ENCODE measurements at places on chromosomes 16 and 17.
A peak's percentile ranks its signal among the peaks of the same experiment; 100 is the strongest.

- H3K4me1 ChIP-seq, result no peaks in the 10 kb centered on the region
- no peaks in the 10 kb centered on the region for H3K27me3 ChIP-seq
- DNase-seq, result no peak
- no peak overlapping the region for H3K27ac ChIP-seq
Measured at GRCh38 chr16:11170696-11171447, 85.1 kb downstream of the SOCS1 start.

DNA sequence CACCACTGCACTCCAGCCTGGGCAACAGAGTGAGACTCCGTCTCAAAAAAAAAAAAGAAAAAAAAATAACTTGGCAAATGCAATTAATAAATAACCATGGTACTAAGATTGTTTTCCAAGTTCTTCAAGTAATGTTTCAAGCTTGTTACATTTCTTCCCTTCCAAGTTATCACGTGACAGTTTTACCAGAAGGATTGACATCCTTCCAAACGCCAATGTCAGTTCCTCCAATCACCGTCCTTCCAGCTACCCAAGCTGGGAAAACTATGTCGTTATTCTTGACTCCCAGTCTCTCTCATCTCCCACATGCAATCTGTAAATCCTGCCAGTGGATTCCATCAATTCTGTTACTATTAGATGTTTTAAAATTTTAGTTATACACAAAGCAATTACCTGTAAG is 3.9 kb upstream of the PHAF1 start:
- no peaks in the 10 kb centered on the region for H3K27me3 ChIP-seq
- no peak overlapping the region for H3K4me3 ChIP-seq
- peaks cover 5% of the 10 kb centered on the region for H3K36me3 ChIP-seq
- no peak for DNase-seq
- no peaks in the 10 kb centered on the region for H3K4me1 ChIP-seq

DNA sequence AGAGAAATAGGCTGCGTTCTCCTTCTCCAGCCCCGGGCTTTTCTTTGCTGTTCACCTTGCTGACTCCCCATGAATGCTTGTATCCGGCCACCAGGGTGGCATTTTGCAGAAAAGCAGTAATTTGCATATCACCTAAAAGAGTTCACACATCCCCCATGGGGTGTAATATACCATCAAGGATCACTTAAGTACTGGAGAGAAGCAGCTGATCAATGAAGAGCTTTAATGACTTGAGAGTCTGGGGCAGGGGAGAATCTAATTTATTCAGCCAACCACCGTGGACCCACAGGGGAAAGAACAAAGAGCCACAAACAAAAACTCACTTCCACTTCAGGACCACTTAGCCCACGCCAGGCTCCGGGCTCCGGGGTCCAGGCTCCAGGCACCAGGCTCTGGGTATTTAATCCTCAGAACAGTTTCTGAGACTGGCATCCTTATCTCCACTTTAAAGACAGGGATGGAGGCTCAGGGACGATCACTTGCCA is 33.9 kb upstream of the SEC14L1 start:
- peak; percentile 56 for DNase-seq
- no peak overlapping the region for H3K4me3 ChIP-seq
- H3K27ac ChIP-seq, result no peak overlapping the region
- no peaks in the 10 kb centered on the region for H3K36me3 ChIP-seq
- H3K27me3 ChIP-seq, result no peaks in the 10 kb centered on the region

DNA sequence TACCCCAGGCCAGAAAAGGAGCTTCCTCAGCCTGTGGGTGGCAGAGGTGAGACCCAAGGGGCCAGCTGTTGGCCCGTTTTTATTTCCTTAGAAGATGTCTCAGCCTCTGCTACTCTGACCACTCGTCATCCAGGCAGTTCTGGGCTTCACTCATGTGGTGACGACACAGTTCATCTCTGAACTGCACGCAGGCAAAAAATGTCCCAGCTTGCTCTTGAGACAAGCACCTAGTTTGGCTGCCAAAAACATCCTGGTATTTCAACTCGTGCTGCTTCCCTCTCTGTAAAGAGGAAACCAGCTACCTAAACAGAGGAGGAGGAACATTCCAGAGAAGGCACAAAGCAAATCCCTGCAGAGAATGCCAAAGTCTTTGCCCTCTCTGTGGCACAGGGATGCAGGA is 125.7 kb downstream of the XYLT1 start:
- H3K36me3 ChIP-seq, result no peaks in the 10 kb centered on the region
- no peak overlapping the region for H3K4me3 ChIP-seq
- DNase-seq, result no peak
- no peak overlapping the region for H3K27ac ChIP-seq
- H3K4me1 ChIP-seq, result no peaks in the 10 kb centered on the region

- no peaks in the 10 kb centered on the region for H3K27me3 ChIP-seq
- H3K27ac ChIP-seq, result no peak overlapping the region
- no peaks in the 10 kb centered on the region for H3K4me1 ChIP-seq
- peaks cover 65% of the 10 kb centered on the region for H3K36me3 ChIP-seq
- DNase-seq, result no peak
- no peak overlapping the region for H3K4me3 ChIP-seq
Measured at GRCh38 chr17:44049294-44050060, 17.0 kb downstream of the LSM12 start.

GRCh38 chr16:23387666-23388065 is 65.3 kb downstream of the COG7 start:
- no peaks in the 10 kb centered on the region for H3K27me3 ChIP-seq
- H3K4me1 ChIP-seq, result no peaks in the 10 kb centered on the region
- peaks cover 32% of the 10 kb centered on the region for H3K36me3 ChIP-seq
- H3K27ac ChIP-seq, result no peak overlapping the region

DNA sequence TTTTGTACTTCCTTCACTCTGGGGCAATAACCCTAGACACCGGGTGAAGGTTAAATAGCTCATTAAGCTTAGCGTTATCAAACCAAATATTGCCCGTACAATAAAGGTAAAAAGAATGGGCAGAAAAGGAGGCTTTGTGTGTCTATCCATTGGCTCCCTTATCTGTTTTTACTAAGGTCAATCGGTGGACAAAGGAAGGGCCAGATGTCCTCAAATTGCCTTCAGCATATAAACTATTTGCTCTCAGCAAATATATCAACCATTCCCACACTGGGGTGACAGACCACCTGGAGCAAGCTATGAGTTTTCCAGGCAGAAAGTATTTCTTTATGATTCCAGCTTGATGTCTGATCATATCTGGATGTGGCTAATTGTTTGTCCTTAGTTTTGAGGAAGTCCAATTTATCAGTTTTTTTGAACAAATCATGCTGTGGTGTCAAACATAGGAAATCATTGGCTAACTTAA is 25.3 kb upstream of the WIPI1 start:
- H3K36me3 ChIP-seq, result no peaks in the 10 kb centered on the region
- DNase-seq, result no peak
- H3K4me3 ChIP-seq, result no peak overlapping the region
- no peaks in the 10 kb centered on the region for H3K27me3 ChIP-seq

DNA sequence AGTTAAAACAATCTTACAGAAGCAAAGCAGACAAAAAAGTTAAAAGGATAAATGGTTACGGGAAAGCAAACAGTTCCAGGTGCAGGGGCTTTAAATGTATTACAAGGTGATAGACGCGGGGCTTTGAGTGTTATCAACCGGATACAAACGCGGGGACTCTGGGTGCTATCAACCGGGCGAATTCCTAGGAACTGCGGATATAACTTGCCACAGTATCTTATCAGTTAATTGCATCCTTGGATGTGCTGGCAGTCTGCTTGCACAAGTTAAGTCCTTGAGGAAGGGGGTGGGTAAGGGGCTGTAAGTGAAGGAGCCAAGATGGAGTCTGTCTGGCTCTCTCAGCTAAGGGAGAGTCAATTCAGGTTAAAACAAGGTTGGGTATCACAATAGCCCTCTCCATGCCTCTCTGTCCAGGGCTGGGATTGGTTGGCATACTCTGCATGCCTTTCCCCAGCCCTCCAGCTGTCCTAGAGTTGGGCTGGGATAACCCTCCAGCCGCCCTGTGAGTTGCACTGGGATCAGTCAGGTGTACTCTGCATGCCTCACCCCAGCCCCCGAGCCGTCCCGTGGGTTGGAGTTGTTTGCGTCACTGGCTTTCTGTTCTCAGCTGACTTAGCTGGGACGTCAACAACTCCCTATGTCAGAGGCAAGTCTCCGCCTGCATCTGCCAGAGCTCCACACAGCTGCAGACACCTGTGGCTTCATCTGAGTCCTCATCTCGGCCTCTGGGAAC is 40.9 kb downstream of the TMEM235 start:
- peaks cover 4% of the 10 kb centered on the region for H3K4me1 ChIP-seq
- H3K27me3 ChIP-seq, result no peaks in the 10 kb centered on the region
- no peak overlapping the region for H3K27ac ChIP-seq
- H3K4me3 ChIP-seq, result no peak overlapping the region

DNA sequence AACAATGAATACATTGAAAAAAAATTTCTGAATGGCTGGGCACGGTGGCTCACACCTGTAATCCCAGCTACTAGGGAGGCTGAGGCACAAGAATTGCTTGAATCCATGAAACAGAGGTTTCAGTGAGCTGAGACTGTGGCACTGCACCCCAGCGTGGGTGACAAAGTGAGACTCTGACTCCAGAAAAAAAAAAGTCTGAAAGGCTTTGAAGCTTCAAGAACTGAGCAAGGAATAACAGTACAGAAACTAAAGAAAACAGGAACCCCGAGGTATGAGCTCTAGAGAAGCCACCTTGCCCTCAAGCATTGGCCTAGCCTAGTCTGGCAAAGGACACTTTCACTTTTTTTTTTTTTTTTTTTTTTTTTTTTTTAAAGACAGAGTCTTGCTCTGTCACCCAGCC is 45.0 kb downstream of the TEX2 start:
- H3K27me3 ChIP-seq, result no peaks in the 10 kb centered on the region
- peaks cover 4% of the 10 kb centered on the region for H3K4me1 ChIP-seq
- H3K4me3 ChIP-seq, result no peak overlapping the region
- H3K36me3 ChIP-seq, result peaks cover 9% of the 10 kb centered on the region

GRCh38 chr17:82702231-82702927 is 3.9 kb upstream of the RAB40B start:
- H3K4me1 ChIP-seq, result no peaks in the 10 kb centered on the region
- H3K27ac ChIP-seq, result no peak overlapping the region
- DNase-seq, result no peak

- no peak overlapping the region for H3K27ac ChIP-seq
- H3K27me3 ChIP-seq, result no peaks in the 10 kb centered on the region
- no peaks in the 10 kb centered on the region for H3K4me1 ChIP-seq
- H3K4me3 ChIP-seq, result no peak overlapping the region
- DNase-seq, result no peak
- no peaks in the 10 kb centered on the region for H3K36me3 ChIP-seq
Measured at GRCh38 chr17:20823905-20824304, 218.9 kb downstream of the USP22 start.

DNA sequence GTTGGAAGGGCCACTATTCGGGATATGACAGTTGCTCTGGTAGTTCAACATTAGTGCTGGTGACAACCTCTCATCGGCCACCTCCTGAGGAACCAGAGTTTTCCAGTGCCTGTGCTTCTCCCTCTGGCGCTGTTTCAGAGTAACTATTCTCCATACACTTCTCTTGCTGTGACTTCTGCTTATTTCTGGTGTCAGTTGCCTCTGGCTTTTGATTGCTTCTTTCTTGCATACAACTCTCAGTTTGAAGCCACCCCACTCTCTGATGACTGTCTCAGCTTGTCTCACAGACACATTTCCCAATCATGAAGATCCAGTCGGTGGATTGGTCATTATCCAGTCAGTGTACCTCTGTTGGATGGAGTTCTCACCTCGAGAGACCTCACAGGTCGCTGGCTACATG is 3.4 kb upstream of the TM4SF5 start:
- H3K4me1 ChIP-seq, result no peaks in the 10 kb centered on the region
- DNase-seq, result no peak
- H3K27me3 ChIP-seq, result no peaks in the 10 kb centered on the region
- H3K4me3 ChIP-seq, result no peak overlapping the region

GRCh38 chr17:66789093-66789492 is 45.8 kb upstream of the CACNG5 start:
- H3K27me3 ChIP-seq, result no peaks in the 10 kb centered on the region
- DNase-seq, result no peak
- peaks cover 4% of the 10 kb centered on the region for H3K4me1 ChIP-seq
- H3K27ac ChIP-seq, result no peak overlapping the region
- H3K4me3 ChIP-seq, result no peak overlapping the region
- H3K36me3 ChIP-seq, result no peaks in the 10 kb centered on the region

GRCh38 chr16:66845791-66846221 is 1.6 kb downstream of the CA7 start:
- no peak for DNase-seq
- H3K4me3 ChIP-seq, result no peak overlapping the region
- no peak overlapping the region for H3K27ac ChIP-seq
- no peaks in the 10 kb centered on the region for H3K4me1 ChIP-seq
- peaks cover 17% of the 10 kb centered on the region for H3K27me3 ChIP-seq
- no peaks in the 10 kb centered on the region for H3K36me3 ChIP-seq

- H3K27me3 ChIP-seq, result no peaks in the 10 kb centered on the region
- no peaks in the 10 kb centered on the region for H3K4me1 ChIP-seq
- H3K36me3 ChIP-seq, result peaks cover 5% of the 10 kb centered on the region
- no peak overlapping the region for H3K27ac ChIP-seq
- no peak overlapping the region for H3K4me3 ChIP-seq
- peak; percentile 69 for DNase-seq
Measured at GRCh38 chr16:87324411-87325275, 7.5 kb upstream of the C16orf95 start.

GRCh38 chr16:27145630-27146029 is 57.7 kb upstream of the KDM8 start:
- no peaks in the 10 kb centered on the region for H3K27me3 ChIP-seq
- no peaks in the 10 kb centered on the region for H3K36me3 ChIP-seq
- H3K27ac ChIP-seq, result no peak overlapping the region

- no peak for DNase-seq
- H3K27ac ChIP-seq, result no peak overlapping the region
- H3K27me3 ChIP-seq, result no peaks in the 10 kb centered on the region
- H3K4me3 ChIP-seq, result no peak overlapping the region
Measured at GRCh38 chr17:48373130-48373830, 56.7 kb downstream of the SKAP1 start.

DNA sequence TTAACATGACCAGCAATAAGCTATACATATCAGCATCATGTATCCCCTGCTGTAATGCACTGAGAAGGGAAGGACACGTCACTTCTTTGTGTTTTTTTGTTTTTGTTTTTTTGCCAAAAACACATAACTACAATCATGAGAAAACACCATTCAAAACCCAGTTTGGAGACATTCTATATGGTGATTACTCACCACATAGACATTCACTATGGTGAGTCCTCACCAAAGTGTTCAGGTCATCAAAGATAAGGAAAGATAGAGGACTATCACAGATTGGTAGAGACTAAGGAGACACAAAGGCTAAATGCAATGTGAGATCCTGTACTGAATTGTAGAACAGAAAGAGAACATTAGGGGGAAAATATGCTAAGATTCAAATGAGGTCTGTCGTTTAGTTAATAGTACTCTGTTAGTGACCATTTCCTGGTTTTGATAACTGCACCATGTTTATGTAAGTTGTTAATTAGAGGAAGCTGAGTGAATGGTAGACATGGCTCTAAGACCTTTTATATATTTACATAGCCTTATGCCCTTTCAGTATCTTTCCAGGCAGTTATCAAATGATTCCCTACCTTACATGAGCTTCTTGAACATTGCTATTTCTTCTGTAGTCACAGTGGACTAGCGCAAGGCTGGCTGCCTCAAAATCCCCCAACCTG is 46.6 kb downstream of the PIK3R5 start:
- peaks cover 4% of the 10 kb centered on the region for H3K36me3 ChIP-seq
- H3K4me1 ChIP-seq, result no peaks in the 10 kb centered on the region
- H3K27ac ChIP-seq, result no peak overlapping the region
- no peaks in the 10 kb centered on the region for H3K27me3 ChIP-seq
- no peak for DNase-seq
- H3K4me3 ChIP-seq, result no peak overlapping the region
